Coronary artery (tissue), 2 donors: ENCODE measurements at places on chromosomes 16 and 17.
A peak's percentile ranks its signal among the peaks of the same experiment; 100 is the strongest.

- no peak for DNase-seq
Observed at GRCh38 chr17:50797135-50797810, 30.0 kb upstream of the ANKRD40CL start.

DNA sequence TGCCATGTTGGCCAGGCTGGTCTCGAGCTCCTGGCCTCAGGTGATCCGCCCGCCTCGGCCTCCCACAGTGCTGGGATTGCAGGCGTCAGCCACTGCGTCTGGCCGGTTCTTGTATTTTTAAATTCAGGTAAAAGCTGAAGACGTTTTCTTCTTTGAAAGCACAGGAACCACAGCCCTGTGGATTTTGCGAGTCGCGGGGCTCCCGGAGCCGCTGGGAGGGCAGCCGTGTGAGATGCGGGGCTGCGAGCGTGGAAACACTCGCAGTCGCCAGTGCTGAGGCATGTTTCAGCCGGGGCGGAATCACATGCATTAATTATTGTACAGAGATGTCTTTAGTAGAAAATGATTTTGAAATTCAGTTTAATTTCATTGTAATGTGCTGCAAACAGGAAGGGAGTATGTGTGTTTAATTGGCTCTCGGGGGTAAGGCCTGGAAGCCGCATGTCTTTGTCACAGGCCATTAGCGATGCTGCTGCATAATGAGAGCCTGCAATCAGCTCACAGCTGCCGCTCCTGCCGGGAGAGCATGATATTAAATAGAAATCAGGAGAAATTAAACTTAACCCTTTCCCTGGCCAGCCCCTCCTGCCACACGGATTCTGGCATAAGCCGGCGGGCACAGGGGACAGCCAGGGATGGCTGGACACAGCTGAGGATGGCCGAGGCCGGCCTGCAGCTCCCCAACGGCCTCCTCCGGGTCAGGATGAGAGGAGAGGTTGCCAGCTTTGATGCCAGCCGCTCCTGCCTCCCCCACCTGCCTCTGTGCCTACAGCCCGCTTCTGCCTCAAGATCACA, 35.4 kb upstream of the CDH15 start:
- no peak for DNase-seq

- DNase-seq: no peak
Observed at GRCh38 chr16:61900482-61900881, 135.8 kb downstream of the CDH8 start.

DNA sequence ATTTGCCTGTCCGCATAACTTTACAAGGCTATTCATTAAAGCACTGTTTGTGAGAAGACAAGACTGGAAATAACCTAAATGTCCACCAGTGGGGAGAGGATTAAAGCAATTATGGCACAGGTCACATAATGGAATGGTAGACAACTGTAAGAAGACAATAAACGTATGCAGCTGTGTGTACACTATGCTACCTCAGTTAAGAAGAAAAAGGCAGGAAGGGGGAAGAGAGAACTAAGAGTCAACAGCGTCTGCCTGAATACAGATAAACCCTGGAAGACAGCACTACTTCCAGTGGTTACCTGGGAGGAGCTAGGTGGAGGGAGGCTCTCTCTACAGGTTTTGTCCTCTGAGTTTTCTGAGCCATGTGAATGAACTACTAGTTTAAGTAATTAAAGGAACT, 15.3 kb downstream of the CREBBP start:
- DNase-seq: no peak

DNA sequence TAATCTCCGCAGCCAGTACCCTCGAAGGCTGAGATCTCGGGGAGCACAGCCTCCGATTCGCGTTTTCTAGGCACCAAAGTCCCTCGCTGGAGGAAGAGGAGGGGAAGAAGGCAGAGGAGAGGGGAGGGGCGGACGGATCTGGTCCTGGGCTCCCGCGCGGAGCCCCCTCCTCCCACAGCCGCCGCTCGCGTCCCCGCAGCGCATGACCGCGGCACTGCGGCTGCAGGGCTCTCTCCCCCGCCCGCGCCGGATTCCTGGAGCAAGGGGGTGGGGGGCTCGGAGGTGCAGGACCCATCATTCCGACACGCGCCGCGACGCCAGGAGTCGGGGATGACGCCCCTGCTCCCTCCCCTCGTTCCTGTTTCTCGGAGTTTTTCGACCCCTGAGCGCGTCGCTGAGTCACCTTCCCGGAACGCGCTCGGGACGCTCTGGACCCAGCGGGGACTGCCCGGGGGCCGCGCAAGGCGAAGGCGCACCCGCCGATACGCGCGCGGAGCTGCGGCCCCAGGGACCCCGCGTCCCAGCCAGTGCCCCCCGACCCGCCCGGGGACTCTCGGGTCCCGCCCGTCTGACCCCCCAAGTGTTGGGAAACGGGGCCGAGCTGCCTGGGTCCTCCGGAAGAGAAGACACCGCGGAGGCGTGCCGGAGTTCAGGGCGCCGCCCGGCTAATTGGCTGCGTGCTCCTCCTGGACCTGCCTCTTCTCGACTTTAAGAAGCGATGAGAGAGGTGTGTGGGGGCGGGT, 1.4 kb upstream of the SPHK1 start:
- no peak for DNase-seq

GRCh38 chr17:66040402-66040801, 151.5 kb downstream of the CEP112 start:
- no peak for DNase-seq

DNA sequence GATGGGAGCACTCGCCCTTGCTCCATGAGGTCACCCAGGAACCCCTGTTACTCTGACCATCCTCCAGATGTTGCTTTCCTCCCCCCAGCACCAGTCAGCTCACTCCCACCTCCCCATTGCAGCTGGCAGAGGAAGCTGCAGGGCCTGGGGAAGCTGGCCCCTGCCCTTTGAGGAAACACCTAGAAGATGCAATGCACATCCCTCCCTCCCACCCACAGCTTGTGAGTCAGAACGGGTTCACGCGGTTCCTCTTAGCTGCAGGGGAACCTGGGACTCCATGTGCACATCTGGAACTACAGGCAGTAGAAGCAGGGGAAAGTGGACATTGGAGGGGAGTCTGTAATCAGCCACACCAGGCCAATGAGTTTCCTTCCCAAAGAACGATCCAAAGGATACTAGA, 96.9 kb downstream of the KATNIP start:
- DNase-seq: no peak

GRCh38 chr17:80349151-80349651, 65.8 kb upstream of the ENDOV start:
- DNase-seq: no peak

DNA sequence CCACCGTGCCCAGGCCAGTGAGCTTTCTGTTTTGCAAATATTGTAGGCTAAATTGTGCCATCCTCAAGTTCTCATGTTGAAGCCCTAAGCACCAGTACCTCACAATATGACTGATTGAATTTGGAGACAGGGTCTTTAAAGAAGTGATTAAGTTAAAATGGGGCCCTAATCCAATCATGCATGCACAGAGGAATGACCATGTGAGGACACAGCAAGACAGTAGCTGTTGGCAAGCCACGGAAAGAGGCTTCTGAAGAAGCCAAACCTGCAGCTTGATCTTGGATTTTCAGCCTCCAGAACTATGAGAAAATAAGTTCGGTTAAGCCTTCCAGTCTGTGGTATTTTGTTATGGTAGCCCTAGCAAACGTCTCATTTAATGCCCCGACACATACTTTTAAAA, 24.9 kb downstream of the TOM1L2 start:
- DNase-seq: no peak

DNA sequence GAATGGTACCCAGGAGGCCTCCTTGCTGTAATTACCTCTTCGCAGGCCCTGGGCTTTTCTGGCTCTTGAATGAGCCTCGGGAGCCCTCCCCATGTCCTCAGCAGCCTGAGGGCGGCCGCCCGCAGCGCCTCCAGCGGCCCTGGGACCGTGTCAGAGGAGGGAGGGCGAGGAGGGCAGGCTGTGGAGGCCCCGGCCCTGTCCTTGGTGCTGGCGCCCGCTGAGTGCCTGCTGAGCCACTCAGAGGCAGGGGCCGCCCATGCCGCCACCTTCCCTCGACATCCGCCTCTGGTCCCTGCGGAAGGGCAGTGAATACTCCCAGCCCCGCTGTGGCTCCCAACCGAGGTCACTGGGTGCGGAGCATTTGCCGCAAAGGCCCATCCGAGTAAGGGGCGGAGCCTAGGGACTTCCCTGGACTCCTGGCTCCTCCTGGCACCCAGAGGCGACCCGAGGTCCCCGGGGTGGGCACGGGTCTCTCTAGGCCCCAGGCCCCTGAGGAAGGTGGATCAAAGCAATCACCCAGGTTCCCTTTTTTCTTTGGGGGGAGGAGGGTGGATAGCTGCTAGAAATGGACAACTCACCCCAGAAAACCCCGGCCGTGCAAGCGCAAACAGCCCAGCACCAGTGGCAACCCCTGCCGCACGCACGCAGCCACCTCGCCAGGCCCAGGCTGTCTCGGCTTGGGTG, 2.8 kb downstream of the RBFOX3 start:
- DNase-seq: no peak

DNA sequence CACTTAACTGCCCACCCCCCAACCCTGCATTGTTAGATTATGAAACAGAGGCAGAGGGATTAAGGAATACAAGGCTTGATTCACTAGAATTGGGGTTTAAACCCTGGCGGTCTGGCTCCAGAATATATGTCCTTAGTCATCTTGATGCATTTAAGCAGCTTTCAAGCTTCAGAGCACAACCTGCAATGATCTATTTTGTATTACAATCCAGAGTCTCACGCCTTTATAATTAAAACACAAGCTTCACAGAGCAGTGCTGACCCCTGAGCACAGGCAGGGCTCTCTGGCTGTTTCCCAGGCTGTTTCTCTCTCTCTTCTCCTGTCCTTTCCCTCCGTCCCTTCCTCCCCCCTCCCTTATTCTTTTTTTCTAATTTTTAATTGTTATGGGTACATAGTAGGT, 209.1 kb downstream of the SPECC1 start:
- no peak for DNase-seq

DNA sequence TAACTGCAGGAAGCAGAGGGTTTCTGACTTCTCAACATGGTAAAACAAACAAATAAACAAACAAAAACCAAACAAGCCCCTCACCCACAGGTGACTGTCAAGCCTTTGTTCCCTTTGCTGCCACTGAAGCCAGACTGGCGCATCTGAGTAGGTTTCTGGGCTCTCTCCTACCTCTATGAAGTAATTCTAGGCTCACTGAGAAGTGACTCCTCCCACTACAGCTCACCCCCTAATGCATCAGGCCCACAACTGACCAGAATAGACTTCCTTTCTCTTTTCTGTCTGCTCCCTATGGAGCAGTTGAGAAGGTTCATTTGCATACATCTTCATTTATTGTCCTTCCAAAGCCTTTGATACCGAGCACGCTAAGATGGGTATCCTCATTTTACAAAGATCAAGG, 77.0 kb upstream of the CCL2 start:
- no peak for DNase-seq

DNA sequence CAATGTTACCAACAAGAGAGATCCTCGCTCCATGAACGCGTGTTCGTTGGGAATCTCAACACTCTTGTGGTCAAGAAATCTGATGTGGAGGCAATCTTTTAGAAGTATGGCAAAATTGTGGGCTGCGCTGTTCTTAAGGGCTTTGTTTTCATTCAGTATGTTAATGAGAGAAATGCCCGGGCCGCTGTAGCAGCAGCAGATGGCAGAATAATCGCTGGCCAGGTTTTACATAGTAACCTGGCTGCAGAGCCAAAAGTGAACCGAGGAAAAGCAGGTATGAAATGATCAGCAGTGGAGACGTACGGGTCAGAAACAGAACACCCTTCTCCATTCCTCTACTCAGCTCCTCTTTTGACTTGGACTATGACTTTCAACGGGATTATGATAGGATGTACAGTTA, 13.3 kb downstream of the SOCS1 start:
- DNase-seq: no peak

GRCh38 chr17:30273373-30273772, 18.4 kb downstream of the BLMH start:
- no peak for DNase-seq

DNA sequence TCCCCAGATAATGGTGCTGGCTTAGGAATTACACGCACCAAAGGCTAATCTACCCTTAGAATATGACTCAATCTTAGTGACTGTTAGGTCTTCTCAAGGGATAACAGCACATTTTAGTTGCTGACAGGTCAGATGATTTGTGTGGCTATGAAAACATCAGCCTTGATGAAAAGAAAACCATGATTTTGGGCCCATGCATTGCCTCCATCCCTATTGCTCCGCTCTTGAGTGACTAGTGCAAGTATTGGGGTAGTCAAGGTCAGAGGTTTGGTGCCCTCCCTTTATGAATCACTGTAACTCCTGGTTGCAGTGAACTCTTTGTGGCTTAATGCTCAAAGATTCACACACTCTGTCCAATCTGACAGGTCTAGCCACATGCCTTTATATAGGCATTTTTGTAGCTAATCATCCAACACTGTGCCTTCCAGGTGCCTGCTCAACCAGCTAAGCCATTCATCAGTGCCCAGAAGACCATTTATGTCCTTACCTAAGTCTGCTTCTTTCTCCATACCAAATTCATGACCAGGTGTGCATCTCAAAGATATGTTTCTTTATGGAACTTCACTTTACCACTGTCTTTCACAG, 251.6 kb downstream of the KCNJ2 start:
- no peak for DNase-seq

GRCh38 chr17:28335201-28335958, at the start of the genes IFT20 and TNFAIP1:
Gene IFT20 (minus strand): TSS chr17:28335472. CDS start chr17:28331985, 3,487 bp downstream.
Gene TNFAIP1 (plus strand): TSS chr17:28335761. CDS start chr17:28339522, 3,761 bp downstream.
- peak; percentile 100 for DNase-seq

GRCh38 chr17:34869641-34870040, 91.6 kb downstream of the CCT6B start:
- no peak for DNase-seq

GRCh38 chr16:85250609-85251223, 138.4 kb upstream of the CIBAR2 start:
- no peak for DNase-seq

DNA sequence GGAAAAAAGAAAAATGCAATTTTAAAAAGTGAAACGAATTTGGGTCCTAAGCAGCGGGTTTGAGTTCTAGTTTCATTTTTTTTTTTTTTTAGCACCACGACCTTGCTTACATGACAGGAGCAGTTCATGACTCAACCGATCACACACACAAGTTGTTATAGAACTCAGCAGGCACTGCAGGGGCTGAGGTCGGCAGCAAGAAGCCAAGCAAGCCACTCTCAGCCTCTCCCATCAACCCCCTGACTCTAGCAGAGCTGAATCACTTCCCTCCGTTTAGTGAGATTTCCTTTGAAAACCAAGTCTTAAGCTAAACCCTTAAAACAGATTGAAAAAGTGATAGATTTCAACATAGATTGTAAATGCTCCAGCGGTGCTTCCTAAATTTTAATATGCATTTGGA, 520.8 kb downstream of the HAPSTR1 start:
- DNase-seq: no peak
